Brain microvascular endothelial cell (primary cell): ENCODE measurements at places on chromosomes 2 and 18.

GRCh38 chr2:191026377-191026776 is 12.4 kb upstream of the STAT1 start:
- no peak for DNase-seq

GRCh38 chr2:111025288-111025687 is 95.4 kb upstream of the BCL2L11 start:
- no peak for DNase-seq

DNA sequence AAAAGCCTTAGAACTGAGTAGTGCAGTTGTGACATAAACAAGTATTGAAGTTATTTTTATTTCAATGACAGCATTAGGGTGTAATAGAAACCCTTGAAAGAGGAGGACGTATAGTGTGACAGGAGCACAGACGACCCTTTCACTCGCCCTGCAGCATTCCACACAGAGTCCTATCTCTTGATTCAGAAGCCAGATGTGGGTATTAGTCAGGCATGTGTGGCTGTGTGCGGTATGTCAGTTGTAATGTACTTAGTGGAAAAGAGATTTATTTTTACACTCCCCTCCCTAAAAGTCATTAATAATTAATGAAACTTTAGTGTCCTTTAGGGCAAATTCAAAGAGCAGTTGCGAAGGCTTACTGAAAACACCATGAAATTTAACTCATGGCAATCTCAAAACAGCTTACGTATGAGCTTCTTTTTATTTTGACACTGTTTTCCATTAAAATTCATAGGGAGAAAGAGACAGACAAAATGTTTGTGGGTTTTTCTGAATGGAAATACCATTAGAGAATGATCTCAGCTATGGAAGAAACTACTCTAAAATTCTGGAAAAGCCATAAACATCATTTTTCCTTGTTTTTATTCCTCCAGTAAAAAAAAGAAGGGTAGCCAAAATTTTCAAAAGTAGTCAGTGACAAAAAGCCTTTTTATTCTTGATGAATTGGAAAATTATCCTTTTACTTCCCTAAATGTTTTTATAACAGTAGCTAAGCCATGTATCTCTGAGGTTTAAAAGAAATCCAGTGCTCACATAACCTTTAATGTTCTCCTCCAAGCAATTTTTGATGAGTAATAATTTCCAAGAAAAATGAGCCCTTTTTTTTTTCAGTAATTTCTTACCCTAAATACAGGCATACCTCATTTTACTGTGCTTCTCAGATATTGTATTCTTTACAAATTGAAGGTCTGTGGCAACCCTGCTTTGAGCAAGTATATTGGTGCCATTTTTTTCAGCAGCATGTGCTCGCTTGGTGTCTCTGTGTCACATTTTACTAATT is 84.0 kb upstream of the DSEL start:
- peak; percentile 91 for DNase-seq

DNA sequence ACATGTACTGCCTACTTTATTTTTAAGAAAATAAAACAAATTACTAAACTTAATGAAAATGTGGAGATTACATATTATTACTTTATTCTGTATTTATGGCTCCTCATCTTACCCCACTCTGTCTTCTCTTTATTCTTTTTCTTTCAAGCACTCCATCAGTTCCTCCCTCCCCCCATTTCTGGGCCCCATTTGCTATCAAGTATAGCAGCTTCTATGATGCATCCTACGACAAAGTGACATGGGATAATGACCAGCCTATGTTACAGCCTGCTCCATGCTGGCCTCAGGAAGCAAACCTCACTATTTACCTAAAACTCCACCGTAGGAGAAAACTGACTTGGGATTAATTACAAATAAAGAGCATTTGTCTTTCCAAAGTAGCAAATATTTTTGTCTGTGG is 58.8 kb downstream of the RND3 start:
- no peak for DNase-seq

- DNase-seq = no peak
These were observed 82.6 kb downstream of the SP100 start for GRCh38 chr2:230498506-230499107.

DNA sequence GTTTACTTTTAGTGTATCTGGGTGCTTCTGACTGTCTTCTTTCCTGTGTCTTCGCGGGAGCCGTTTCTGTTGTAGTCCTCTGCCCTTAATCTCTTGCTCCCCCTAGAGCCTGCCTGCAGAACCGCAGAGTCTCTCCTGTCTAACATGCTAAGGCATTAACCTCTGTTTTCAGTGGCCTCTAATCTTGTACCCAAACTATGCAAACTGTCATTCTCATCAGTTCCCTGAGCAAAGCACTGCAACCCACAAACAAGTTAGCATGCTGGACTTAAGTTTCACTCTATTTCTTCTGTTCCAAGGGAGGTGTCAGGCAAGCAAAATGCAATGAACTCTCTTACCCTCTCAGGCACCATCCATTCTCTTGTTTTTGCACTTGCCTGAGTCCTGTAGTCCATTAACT is 138.4 kb downstream of the OTX1 start:
- DNase-seq = peak; percentile 38

DNA sequence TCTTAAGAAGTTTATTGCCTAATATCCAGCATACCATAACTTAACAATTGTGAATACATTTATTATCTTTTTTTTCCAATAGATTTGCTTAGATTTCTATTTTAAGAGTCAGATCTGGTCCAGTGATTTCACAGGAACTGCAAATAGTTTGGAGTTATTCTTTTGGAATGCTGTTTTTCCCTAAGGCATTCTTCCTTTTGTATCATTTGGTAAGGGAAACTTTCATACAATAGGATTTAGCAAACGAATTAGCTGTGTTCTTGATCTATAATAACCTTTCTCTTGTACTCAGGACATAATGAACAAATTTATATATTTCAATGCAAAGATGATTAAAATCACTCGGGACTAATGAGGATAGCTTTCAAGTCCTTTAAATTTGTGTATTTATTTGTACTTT is 201.6 kb downstream of the ERBB4 start:
- no peak for DNase-seq

GRCh38 chr2:30356776-30357175 is 90.3 kb upstream of the LCLAT1 start:
- DNase-seq = no peak

DNA sequence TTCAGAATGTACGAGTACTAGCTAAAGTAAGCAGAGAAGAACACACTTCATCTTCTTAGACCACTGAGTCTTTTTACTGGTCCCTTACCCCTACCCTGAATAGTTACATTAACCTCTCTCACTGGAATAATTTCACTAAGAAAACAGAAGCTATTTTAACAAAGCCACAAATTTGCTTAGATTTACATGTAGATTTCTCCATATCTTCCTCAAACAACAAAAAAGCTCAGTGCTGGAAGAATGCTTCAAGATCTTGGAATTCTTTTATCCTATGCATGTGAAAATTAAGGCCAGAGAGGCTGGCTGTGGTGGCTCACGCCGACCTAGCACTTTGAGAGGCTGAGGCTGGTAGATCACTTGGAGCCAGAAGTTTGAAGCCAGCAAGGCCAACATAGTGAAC is 35.2 kb downstream of the MOGAT1 start:
- DNase-seq = no peak

DNA sequence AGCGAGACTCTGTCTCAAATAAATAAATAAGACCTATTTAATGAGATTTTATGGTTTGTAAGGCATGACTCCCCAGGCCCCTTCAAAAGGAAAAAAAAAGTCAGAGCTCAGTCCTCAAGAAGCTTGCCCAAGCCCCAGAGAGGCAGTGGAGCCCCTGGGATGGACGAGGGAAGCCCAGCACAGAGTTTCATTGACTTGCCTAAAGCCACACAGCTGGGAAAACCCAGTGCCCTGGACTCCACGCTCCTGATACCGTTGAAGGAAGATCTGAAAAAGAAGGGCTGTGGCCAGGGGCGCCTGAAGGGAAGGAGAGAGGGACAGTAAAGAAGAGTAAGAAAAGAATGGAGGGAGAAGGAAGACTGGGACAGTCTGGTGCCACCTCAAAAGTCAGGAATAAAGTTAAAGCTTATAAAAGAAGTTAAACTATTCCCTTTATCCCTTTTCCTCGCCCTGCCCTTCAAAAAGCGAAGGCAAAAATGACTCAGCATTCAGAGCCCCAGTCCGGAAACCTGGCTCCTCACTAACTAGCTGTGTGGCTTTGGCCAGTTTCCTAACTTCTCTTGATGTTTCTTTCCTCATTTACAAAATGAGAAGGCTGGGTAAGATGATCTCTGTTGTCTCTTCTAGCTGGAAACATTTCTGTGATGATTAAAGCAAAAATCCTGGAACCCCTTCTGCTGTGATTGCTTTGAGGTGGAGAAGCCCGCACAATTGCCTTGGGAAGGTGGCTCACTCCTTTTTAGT is 46.7 kb downstream of the LYPD1 start:
- peak; percentile 8 for DNase-seq

DNA sequence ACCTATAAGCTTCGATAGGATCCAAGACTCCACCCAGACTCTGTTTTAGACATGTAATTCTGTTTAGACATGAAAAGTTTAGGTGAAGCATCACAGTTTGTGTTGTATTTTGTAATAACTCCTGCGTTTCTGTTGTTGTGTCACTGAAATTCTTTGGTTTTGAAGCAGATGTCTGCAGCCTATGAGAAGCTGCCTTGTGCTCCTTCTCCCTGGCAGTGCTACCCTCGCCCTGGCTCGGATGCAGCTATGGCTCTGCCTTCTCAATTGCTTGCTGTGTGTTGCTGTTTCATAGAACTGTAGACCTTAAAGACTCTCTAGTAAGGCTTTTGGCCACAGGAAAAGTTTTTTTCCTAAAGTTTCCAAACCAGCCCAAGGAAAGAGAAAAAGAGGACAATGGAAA is 40.2 kb upstream of the ZNF638 start:
- no peak for DNase-seq

DNA sequence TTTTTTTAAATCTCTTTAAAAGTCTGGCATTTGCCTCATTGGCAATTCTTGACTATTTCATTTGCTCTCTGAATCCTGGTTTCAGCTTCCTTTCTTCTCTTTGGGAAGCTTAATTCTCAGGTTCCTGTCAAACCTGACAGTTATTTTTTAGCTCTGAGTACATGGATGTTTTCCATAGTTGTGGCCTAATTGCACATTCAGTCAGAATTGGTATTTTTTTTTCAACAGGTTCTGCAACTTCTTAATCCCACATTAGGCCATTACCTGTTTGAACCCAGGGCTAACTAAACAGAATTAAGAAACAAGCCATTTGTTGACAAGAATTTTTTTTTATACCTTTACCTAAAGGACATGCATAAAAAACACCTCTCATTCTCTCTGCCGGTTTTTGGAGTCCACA is 338.8 kb downstream of the SETBP1 start:
- DNase-seq = no peak

- DNase-seq = no peak
These were observed 232.8 kb downstream of the PIK3C3 start for GRCh38 chr18:42187611-42188380.

GRCh38 chr2:7685342-7686015 is 768.3 kb downstream of the RNF144A start:
- peak; percentile 2 for DNase-seq

DNA sequence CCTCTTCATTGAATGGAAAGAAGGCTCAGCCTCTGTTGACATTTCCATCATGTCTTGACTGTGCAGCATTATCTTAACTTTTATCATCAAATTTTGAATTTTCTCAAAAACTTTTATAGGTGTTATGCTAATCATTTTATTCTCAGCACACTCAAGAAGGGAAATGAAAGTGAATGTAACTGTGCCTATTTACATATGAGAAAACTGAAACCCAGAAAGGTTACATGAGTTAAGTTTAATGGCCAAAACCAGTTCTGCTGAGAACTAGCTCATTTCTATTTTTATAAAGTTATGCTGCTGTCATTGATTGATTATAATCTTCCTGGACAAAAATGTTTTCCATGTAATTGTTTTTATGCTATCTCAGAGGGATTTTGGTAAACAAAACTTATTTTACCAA is 618.8 kb upstream of the NRXN1 start:
- no peak for DNase-seq

GRCh38 chr2:190486037-190486623 is 48.4 kb downstream of the NEMP2 start:
- DNase-seq = no peak

- no peak for DNase-seq
These were observed 168.1 kb downstream of the SETBP1 start for GRCh38 chr18:44848644-44849335.

GRCh38 chr2:131827481-131828163 is 299.9 kb downstream of the CCDC74A start:
- DNase-seq = no peak

DNA sequence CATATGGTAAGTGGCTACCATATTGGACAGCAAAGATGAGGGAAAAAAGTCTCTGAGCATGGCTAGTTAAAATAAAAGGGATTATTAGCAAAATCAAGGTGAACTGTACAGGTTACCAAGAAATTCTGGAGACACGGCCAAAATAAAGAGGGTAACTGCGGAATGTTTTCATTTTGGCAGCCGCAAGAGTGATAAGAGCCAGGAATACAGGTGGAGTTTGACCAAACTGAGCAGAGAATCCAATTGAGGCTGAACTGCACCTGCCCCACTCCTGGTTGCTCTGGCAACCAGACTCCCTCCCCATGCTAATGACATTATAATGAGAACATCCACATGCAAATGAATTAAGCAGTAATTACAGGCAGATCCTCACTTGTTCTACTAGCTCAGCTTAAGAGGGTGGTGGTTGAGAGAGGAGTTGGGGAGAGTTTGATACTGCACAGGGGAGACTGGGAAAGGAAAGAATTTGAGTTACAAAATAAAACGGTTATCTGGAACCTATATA is 18.8 kb upstream of the EPHA4 start:
- DNase-seq = no peak

GRCh38 chr2:9641641-9642040 is 10.8 kb upstream of the YWHAQ start:
- DNase-seq = no peak

- DNase-seq = no peak
These were observed 11.4 kb upstream of the MAPRE2 start for GRCh38 chr18:35029770-35030169.

GRCh38 chr2:221458578-221458977 is 113.5 kb downstream of the EPHA4 start:
- no peak for DNase-seq

DNA sequence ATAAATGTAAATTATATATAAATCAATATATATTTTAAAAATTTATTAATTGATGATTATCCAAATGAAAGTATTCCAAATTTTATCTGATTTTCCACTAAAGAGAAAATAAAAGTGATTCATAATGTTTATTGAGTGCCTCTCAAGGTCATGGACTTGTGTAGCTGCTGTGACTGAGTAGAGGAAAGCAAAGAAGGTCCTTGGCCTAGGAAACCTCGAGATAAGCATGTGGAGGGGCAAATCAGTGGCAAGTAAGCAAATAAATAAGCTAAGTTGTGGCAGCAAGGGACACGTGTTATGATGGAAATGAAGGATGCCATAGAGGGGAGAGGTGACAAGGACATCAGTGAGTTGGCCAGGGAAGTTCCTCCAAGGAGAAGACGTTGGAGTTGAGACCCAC is 866.1 kb upstream of the ID2 start:
- no peak for DNase-seq

GRCh38 chr2:172094294-172095145 is 8.2 kb downstream of the DLX2 start:
- no peak for DNase-seq

GRCh38 chr18:58993260-58993659 is 128.6 kb downstream of the ZNF532 start:
- DNase-seq = peak; percentile 69

- no peak for DNase-seq
These were observed 410.5 kb upstream of the MEIS1 start for GRCh38 chr2:66024391-66024790.
